Stimulated activated CD8-positive, alpha-beta memory T cell treated with anti-CD3 and anti-CD28 coated beads, Interleukin-12 subunit alpha, Interleukin-12 subunit beta, amount 100 ng/mL, for 1 hour (primary cell): ENCODE measurements at places on chromosomes 7 and 10.

GRCh38 chr10:112981553-112981952, 31.5 kb downstream of the TCF7L2 start:
- no peak for DNase-seq

- DNase-seq, result no peak
These were observed 44.2 kb downstream of the CAMK2B start for GRCh38 chr7:44280993-44281721.

DNA sequence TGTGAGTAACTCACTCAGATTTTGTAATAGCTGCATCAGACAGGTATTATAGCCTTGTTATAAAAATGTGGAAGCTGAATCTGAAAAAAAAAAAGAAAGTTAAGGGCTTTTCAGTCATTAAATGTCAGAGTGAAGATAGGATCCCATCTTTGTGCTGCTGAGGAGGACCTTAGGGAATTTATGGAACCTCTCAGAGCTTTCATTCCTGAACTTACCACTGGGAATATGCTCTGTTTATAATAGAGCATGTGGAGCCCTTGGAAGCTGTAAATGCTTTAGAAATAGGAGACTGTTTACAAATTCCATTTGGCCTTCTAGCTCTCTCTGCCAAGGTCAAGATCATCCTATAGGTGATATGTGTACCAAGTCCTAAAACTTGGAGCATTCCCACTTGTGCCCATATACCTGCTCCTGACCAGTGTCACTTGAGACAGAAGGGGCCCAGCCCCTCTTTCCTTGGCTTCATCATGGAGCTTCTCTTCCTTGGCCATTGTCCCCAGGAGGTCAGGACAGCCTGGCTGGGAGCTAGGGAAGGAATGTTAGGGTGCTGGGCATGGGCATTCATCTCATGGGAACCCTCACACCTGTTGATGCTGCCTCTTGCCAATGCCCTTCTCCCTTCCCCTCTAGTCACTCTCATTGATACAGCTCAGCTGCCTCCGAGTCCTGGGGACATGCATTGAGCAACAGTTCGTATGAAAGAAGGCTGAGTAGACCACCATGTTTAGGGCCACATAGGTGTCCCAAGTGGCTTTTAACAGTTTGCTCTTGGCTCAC, 105.3 kb downstream of the LRRC18 start:
- no peak for DNase-seq

DNA sequence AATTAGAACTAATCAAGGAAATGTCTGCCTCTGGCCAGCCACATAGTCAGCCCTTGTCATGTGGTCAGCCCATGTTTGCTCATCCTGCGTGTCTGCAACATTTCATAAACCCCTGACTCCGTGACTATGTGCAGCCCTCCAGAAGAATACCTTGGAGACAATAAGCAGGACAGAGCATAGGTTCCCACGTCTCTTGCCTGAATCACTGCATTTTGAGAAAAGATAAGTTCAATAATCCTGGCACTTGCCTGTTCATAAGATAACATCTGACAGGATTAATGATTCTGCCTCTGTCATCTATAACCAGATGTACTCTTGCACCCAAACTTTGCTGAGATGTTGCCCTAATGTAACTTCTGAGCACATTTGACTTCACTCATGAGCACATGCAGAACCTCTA, 78.4 kb downstream of the AKR1D1 start:
- no peak for DNase-seq

DNA sequence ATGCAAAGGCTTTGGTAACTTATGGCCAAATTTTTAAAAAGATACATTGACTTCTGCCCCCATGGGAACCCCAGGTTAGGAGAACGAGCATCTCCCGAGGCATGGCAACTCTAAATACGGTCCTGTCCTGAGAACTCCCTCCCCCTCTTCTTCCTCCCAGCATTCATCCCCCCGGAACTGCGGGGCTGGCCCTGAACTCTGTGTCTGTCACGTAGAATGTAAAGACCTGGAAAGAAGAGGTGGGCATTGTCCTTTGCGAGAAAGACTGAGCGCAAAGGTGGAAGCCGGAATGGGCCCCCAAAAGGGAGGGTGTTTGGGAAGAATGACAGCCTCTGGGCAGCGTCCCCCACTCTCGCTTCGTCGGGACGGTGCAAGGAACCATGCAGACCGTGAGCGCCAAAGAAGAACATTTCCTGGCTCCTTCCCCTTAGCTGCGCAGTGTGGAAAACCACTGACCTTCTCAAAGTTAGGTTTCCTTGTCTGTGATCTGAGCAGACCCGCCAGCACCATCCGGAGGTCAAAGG, 21.0 kb downstream of the SHH start:
- no peak for DNase-seq

DNA sequence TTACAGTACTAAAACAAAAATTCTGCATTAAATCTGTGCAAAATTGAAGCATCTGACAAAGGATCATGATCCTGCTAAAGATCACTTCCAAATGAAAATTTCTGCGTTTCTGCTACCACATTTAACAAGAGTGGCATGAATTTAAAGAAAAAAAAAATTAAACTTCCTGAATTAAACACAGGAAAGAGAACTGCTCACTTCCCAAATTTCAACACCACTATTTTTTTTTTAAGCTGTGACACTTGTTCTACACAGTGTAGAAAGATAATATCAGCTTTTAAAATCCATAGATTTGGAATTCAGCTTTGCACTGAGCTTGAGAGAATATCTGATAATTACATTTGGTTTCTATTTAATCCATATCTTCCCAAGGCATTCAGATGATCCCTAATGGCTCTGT, 73.6 kb downstream of the EPC1 start:
- no peak for DNase-seq

GRCh38 chr7:25427721-25428120, 199.4 kb upstream of the NPVF start:
- no peak for DNase-seq

DNA sequence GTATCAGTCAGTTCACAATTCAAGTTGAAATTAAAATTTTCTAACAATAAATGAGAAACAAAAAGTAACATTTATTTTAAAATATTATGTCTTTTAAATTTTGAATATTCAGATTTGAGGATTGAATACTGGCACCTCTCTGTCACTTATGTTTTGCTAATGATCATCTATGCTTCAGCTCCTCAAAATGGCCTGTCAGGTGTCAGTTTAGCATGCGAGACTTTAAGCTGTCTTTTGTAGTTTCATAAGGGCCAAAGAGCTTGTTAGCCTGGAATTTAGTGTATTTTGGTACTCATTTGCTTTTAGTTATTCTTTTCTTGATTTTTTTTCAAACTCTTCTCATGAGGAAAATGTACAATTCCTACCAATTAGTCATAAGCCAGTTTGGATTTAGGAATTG, 102.0 kb upstream of the RPA3 start:
- DNase-seq, result no peak

GRCh38 chr10:128095027-128095752, 31.0 kb downstream of the MKI67 start:
- DNase-seq, result peak; percentile 15

DNA sequence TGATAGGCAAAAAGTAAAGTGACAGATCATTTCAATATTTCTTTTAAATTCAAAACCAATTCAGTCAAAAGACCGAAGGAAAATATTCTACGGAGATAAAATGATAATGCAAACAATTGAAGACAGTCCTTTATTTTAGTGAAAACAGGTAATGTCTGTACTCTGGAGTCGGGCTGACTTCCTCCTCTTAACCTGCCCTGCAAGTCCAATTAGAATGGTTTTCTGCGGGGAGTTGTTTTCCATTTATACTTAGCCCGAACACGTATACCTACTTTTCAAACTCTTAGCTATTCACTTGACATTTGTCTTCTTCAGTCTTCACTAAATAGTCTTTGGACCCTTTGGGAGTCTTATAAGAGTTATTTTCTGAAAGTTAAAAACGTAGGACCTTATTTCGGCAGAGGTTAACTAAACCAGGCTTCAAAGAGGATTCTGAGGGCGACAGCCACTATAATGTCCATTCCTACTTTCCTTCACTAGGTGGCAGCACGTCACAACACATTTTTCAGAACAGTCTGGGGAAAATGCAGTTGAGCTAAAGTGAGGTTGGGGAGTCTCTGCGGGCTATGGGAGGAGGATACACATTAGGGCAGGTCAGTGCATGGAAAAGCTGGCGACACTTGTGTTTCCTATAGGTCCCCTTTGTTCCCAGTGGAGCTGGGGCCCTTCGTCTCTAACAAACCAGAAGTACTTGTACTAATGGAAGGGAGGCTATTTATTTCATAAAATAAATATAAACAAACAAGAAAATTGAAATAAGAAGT, 472.0 kb downstream of the KCNMA1 start:
- peak; percentile 16 for DNase-seq
